ENCODE measurements at places on chromosomes 5 and 9.

GRCh38 chr9:97562542-97562941 lies 61.1 kb downstream of the TMOD1 start:
- no peak for DNase-seq

GRCh38 chr5:170640731-170641588 lies 137.1 kb downstream of the KCNIP1 start:
- DNase-seq = no peak

GRCh38 chr5:39177631-39177964 lies 41.8 kb downstream of the FYB1 start:
- DNase-seq = no peak

DNA sequence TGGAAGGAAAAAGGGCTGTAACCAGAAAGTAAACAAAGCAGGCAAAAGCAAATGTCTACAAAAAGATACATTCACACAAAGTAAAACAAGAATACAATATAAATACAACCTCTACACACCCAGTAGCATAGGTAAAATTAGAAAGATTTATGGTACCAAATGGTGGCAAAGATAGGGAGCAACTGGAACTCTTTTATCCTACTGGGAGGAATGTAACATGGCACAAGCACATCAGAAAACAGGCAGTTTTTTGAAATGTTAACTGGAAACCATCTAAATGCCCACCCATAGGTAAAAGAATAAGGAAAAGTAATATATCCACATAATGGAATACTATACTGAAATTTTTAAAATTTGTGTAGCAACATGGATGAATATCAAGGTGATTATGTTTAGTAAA lies 8.7 kb upstream of the ARL14EPL start:
- DNase-seq = no peak

GRCh38 chr5:34735491-34736426 lies 79.6 kb downstream of the RAI14 start:
- DNase-seq = no peak

- DNase-seq = no peak
Observed at GRCh38 chr5:159963935-159964334, 45.0 kb upstream of the TTC1 start.

GRCh38 chr9:132614324-132614723 lies 31.9 kb downstream of the BARHL1 start:
- DNase-seq = no peak

GRCh38 chr5:1967736-1968135 lies 85.0 kb upstream of the IRX4 start:
- DNase-seq = no peak

- DNase-seq = peak; percentile 35
Observed at GRCh38 chr5:151757233-151758140, 944 bp downstream of the ATOX1 start.

DNA sequence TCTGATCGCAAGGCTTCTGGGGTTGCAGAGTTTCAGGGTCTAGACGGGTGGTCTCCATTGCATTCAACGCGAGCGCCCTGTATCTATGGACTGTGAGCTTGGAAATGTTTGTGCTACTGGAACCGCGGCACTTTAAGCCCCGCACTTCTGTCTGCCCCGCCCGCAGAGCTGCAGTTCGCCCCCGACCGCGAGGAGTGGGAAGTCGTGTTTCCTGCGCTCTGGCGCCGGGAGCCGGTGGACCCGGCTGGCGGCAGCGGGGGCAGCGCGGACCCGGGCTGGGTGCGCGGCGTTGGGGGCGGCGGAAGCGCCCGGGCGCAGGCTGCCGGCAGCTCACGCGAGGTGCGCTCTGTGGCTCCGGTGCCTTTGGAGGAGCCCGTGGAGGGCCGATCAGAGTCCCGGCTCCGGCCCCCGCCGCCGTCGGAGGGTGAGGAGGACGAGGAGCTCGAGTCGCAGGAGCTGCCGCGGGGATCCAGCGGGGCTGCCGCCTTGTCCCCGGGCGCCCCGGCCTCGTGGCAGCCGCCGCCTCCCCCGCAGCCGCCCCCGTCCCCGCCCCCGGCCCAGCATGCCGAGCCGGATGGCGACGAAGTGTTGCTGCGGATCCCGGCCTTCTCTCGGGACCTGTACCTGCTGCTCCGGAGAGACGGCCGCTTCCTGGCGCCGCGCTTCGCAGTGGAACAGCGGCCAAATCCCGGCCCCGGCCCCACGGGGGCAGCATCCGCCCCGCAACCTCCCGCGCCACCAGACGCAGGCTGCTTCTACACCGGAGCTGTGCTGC lies 1.0 kb downstream of the ADAMTS19 start:
- DNase-seq = peak; percentile 81

- DNase-seq = no peak
Observed at GRCh38 chr9:96495341-96495740, 45.4 kb downstream of the HABP4 start.

- no peak for DNase-seq
Observed at GRCh38 chr5:36722900-36723299, 116.5 kb downstream of the SLC1A3 start.

- no peak for DNase-seq
Observed at GRCh38 chr5:138243794-138244193, 30.6 kb downstream of the GFRA3 start.

- DNase-seq = no peak
Observed at GRCh38 chr9:107759009-107759822, 269.6 kb upstream of the KLF4 start.

DNA sequence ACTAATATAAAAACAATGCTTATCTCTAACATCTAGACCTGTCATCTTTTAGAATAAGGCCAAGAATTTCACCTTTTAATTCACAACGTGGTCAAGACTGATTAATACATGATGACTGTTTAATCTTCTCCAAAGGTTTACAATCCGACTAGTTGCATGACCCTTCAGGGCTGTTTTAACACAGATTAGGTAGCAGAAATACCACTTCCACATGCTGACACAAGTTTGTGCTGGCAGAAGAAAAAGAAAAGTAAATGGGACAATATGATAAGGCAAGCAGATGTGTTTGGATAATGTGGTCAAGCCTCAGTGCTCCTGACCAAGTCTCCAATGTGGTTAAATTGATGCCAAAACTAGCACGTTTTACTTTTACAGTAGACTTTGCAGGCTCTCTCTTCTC lies 31.1 kb downstream of the SEMA6A start:
- DNase-seq = no peak

GRCh38 chr5:31854181-31855133 lies 215.5 kb downstream of the PDZD2 start:
- peak; percentile 91 for DNase-seq

DNA sequence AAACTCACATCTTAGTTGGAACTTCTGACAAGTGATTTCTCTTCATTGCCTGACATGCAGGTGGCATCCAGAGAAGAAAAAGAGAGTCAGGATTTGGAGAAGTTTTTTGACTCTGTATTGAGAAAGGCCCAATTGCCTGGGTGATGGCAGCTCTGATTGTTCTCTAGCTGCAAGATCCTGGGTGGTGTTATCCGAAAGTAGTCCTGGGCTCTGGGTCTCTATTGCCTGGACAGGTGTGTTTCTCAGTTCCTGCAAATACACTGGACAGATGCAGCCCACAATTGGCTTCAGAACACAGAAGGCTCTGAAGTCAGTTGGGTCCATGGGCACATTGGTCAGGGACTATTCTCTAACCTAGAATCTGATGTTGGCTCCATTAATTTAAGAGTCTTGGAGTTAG lies 67.4 kb downstream of the RGS3 start:
- no peak for DNase-seq

DNA sequence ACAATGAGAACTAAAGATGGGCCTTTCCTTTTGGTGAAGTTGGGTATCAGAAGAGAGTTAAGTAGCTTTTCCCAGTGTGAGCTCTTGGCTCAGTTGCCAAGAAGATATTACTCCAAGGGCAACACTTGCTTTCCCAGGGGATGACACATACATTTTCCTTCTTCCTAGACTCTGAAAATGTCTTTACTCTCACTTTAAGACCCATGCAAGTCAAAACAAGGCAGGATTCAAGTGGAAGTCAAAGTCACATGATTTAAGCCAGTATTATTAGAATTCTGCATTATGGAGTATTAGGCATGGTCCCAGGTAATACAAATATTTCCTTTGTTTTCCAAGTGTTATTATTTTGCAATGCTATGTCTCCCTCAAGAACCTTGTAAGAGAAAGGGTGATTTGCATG lies 175.1 kb downstream of the PPP2R2B start:
- DNase-seq = no peak

- no peak for DNase-seq
Observed at GRCh38 chr5:50738864-50739263, 72.4 kb downstream of the PARP8 start.

DNA sequence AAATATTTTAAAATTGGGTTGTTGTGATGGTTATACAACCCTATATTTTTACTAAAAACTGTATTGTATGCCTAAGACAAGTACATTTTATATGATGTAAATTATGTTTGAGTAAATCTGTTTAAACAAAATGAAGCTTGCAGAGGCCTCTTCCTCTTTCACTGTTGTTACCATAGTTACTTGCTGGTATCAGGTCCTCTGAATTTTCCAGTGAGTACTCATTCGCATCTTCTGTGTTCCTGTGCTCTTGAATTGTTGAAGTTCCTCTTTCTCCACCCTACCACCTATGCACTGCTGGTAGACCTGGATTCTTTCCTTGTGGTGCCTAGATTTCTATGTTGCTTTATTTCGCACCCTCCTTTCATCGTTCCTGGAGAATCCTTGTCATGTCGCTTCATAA lies 938.5 kb upstream of the ACO1 start:
- DNase-seq = no peak

GRCh38 chr5:103427326-103427725 lies 135.3 kb downstream of the NUDT12 start:
- no peak for DNase-seq

DNA sequence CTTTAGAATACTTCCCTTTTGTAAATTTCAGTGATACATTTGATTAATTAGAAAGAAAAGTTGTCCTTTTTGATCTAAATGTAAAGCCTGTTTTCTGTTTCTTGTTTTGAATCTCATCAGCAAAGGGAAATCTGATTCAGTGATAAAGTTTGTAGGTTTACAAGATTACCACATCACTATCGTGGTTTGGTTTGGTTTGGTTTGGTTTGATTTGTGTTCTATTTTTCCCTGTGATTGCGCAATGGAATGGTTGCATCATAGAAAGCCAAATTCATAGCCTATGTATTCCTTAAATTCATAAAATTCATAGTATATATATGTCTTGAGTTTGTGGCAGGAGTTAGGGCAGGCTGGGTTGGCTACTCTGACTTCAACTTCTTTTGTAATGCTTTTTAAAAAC lies 15.2 kb downstream of the SRFBP1 start:
- no peak for DNase-seq

DNA sequence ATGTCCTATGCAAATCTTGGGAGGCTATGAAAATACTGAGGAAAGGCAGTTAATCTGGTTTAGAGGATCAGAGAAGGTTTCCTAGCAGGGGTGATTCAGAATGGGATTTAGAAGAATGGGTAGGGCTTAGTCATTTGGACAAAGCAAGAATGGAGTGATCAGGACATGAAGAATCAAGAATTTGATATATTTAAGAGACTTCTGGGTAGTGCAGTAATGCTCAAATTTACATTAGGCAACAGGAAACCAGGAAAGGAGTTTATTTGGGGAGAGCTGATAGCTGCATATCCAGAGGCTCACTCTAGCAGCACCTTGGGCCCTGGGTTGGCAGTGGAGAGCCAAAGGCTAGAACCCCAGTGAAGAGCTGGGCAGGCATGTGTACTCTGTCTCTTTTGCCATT lies 78.9 kb upstream of the PAPPA start:
- DNase-seq = no peak

- no peak for DNase-seq
Observed at GRCh38 chr5:5387777-5388176, 34.7 kb upstream of the ICE1 start.

DNA sequence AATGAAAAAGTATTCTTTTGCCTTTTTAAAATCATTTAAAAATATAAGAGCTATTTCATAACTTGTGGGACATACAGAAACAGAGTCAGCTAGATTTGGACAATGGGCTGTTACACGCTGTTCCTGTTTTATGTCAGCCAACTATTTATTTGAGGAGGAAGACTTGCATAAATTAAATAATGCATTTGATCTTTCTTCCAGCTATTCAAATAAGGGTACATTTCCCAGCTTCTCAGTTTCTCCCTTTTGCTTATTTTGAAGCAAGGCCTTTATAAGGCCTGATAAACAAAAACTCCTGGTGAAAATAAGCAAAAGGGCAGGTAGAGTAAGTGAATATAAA lies 6.5 kb downstream of the STOM start:
- no peak for DNase-seq

DNA sequence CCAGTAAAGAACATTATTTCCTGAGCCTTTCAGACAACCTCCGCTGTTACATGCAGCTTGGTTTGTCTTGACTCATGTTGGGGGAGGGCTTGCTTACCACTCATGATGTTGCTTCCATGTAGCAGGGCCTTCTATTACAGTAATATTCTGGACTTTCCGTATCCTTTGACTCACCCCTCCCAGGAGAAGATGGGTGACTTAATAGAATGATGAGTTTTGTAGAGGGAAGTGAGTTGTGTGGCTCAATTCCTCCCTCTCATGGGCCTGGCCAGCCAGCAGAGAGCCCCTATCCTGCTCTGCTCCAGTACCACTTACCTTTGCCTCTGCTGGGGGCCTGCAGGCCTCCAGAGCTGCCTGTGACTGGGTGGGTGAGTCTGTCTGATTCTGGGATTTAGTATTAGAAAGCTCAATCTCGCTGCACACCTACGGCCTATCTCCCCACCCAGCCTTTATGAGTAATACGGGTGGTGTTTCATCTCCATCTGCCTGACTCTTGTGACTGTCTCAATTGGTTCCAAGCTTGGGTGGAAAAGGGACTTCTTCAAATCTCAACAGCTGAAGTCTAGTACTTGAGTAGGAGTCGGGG lies 52.6 kb upstream of the KLF9 start:
- DNase-seq = no peak

GRCh38 chr5:16271851-16272250 lies 92.3 kb upstream of the MARCHF11 start:
- DNase-seq = no peak

GRCh38 chr9:130498918-130499698 lies 54.3 kb downstream of the ASS1 start:
- no peak for DNase-seq

DNA sequence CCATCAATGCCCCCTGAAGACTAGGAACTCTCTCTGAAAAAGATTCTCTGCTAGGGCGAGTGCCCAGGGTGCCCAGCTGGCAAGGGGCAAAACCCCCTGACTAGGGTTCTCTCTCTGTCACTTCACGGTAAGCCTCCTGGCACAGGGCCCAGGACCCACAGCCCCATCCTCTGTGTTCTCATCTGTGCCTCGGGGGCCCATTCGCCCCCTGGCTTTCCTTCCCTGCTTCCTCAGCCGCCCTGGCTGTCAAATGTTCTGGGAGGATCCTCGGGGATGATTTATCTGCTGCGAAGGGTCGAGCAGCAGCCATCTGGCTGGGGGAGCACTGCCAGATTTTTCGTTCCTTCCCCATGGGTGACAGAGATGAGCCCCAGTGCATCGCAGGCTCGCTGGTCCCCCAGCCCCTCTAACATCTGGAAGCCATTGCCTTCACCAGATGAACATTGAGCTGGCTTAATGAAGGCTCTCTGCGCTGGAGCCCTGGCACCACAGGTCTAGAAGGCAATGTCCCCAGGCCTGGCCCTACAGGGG lies 24.2 kb downstream of the HMCN2 start:
- no peak for DNase-seq

DNA sequence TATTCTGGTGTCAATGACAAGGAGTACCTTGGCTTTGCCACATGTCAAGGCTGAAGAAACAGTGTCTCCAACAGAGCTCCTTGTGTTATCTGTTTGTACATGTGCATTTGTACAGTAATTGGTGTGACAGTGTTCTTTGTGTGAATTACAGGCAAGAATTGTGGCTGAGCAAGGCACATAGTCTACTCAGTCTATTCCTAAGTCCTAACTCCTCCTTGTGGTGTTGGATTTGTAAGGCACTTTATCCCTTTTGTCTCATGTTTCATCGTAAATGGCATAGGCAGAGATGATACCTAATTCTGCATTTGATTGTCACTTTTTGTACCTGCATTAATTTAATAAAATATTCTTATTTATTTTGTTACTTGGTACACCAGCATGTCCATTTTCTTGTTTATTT lies 19.8 kb downstream of the CD274 start:
- no peak for DNase-seq
